ENCODE measurements at places on chromosomes 5 and 9. TPM values are rescaled to one million over a fixed set of nuclear protein-coding genes. Genes with fewer than 3 reads are reported as not detected.

- H3K4me3 ChIP-seq: no peak overlapping the region
- H3K4me1 ChIP-seq: peaks cover 4% of the 10 kb centered on the region
- H3K27me3 ChIP-seq: no peaks in the 10 kb centered on the region
- H3K27ac ChIP-seq: no peak overlapping the region
These were observed 43.6 kb upstream of the RAD23B start for GRCh38 chr9:107239474-107239873.

Gene ISL1
- total RNA-seq: 2.5 TPM

Gene CKMT2
- total RNA-seq: not detected

- peak within 1 kb of the TSS; percentile 75 for H3K4me3 ChIP-seq
- peaks cover 18% of the 10 kb centered on the region for H3K4me1 ChIP-seq
- DNase-seq: peak; percentile 97
These were observed at the start of gene DENND1A for GRCh38 chr9:123929870-123930831. Gene DENND1A, minus strand, starts transcription at chr9:123930126. Its CDS starts 221 bp downstream, at chr9:123929905.

- no peak for DNase-seq
- H3K4me1 ChIP-seq: no peaks in the 10 kb centered on the region
- no peak overlapping the region for H3K4me3 ChIP-seq
- H3K36me3 ChIP-seq: no peaks in the 10 kb centered on the region
- H3K27ac ChIP-seq: no peak overlapping the region
These were observed 96.4 kb upstream of the FTMT start for GRCh38 chr5:121755266-121755665.

GRCh38 chr5:114822863-114823262 is 346.8 kb downstream of the TRIM36 start:
- no peak for DNase-seq
- no peak overlapping the region for H3K4me3 ChIP-seq
- no peak overlapping the region for H3K27ac ChIP-seq
- no peaks in the 10 kb centered on the region for H3K27me3 ChIP-seq
- no peaks in the 10 kb centered on the region for H3K4me1 ChIP-seq
- no peaks in the 10 kb centered on the region for H3K36me3 ChIP-seq

Gene INSL4
- not detected for total RNA-seq

DNA sequence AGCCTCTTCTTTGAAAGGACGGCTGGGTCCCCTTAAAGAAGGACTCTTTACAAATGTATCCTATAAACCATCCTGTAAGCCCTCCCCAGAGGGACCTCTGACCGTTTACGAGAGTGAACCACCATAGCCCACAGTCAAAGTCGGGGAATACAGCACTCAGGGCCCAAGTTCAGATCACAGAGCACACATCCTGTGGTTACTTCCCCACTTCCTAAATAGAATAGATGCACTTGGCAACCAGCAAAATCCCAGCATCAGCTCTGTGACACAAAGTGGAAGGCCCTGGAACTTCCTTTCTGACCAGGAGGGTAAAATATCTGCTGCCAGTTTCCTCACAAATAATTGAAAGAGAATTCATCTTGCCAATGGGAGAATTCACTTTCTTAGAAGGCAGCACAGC is 6.9 kb upstream of the IGFBPL1 start:
- DNase-seq: no peak
- H3K27me3 ChIP-seq: no peaks in the 10 kb centered on the region
- no peak overlapping the region for H3K27ac ChIP-seq
- no peaks in the 10 kb centered on the region for H3K36me3 ChIP-seq
- H3K4me3 ChIP-seq: no peak overlapping the region
- H3K4me1 ChIP-seq: no peaks in the 10 kb centered on the region

Gene SH3TC2
- 11.8 TPM for total RNA-seq

DNA sequence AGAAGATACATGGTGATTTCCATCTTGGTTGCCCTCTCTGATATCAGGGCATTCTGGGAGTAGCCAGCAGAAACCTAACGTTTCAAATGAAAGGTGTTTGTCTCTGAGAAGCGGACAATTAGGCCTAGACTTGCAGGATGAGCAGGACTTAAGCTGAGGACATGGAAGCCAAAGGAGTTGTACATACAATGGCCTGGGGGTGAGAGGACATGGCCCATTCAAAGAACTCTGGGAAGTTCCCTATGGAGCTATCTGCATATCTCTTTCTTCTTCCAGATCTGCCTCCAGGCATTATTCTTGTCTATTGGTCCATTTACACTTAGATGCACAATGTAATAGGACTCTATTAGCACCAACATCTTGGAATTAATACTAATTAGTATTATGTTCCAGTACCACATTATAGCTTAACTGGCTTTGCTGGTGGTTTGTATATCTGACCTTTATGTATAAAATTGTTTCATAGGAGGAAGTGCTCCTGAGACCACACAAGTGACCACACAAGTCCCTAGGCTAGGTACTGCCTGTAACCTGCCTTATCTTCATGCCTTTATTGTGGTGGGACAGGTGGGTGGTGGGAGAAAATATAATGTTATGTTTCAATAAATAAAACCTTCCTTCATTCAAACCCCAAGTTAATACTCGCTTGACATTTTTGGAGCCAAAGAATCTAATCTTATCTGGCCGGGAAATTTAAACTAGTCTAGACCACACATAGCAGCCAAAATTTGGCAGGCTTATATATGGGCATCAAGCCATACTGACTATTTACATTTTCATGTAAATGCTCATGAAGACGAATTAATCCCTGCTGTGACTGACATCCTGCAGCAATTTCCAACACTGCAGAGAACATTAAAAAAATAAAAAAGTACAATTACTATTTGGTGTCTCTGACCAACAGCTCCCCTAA is 52.1 kb upstream of the EQTN start:
- H3K4me3 ChIP-seq: no peak overlapping the region
- H3K36me3 ChIP-seq: no peaks in the 10 kb centered on the region
- no peak for DNase-seq
- H3K27ac ChIP-seq: no peak overlapping the region

- H3K4me3 ChIP-seq: no peak overlapping the region
- no peak overlapping the region for H3K27ac ChIP-seq
- H3K27me3 ChIP-seq: no peaks in the 10 kb centered on the region
- DNase-seq: no peak
These were observed 522.3 kb downstream of the MAT2B start for GRCh38 chr5:164027738-164028137.

GRCh38 chr9:133945314-133945975 is 46.7 kb downstream of the VAV2 start:
- H3K36me3 ChIP-seq: peaks cover 8% of the 10 kb centered on the region
- no peak for DNase-seq
- no peaks in the 10 kb centered on the region for H3K27me3 ChIP-seq
- no peak overlapping the region for H3K27ac ChIP-seq
- no peak overlapping the region for H3K4me3 ChIP-seq

Gene C5orf52
- not detected for total RNA-seq

- no peak overlapping the region for H3K4me3 ChIP-seq
- H3K36me3 ChIP-seq: no peaks in the 10 kb centered on the region
- no peaks in the 10 kb centered on the region for H3K27me3 ChIP-seq
- DNase-seq: no peak
- H3K4me1 ChIP-seq: peaks cover 2% of the 10 kb centered on the region
- H3K27ac ChIP-seq: no peak overlapping the region
These were observed 251.1 kb downstream of the BNC2 start for GRCh38 chr9:16619402-16619801.

Gene LURAP1L
- 5.3 TPM for total RNA-seq

GRCh38 chr9:81118416-81118815 is 570.9 kb downstream of the TLE1 start:
- H3K27me3 ChIP-seq: no peaks in the 10 kb centered on the region
- no peak for DNase-seq
- H3K4me3 ChIP-seq: no peak overlapping the region
- peaks cover 24% of the 10 kb centered on the region for H3K4me1 ChIP-seq

Gene CARD6
- 3.0 TPM for total RNA-seq

Gene PCDHB3
- total RNA-seq: 1.3 TPM

Gene CNTNAP3
- total RNA-seq: 12.3 TPM

GRCh38 chr9:101504188-101504587 is 29.5 kb upstream of the RNF20 start:
- H3K4me3 ChIP-seq: no peak overlapping the region
- no peaks in the 10 kb centered on the region for H3K36me3 ChIP-seq
- no peaks in the 10 kb centered on the region for H3K27me3 ChIP-seq
- no peak for DNase-seq
- H3K27ac ChIP-seq: no peak overlapping the region

GRCh38 chr5:40572937-40573336 is 106.8 kb upstream of the PTGER4 start:
- no peaks in the 10 kb centered on the region for H3K36me3 ChIP-seq
- DNase-seq: peak; percentile 59
- H3K27me3 ChIP-seq: no peaks in the 10 kb centered on the region
- H3K4me3 ChIP-seq: no peak overlapping the region
- peaks cover 19% of the 10 kb centered on the region for H3K4me1 ChIP-seq

- no peaks in the 10 kb centered on the region for H3K36me3 ChIP-seq
- H3K27ac ChIP-seq: no peak overlapping the region
- no peaks in the 10 kb centered on the region for H3K27me3 ChIP-seq
- no peaks in the 10 kb centered on the region for H3K4me1 ChIP-seq
These were observed 85.9 kb upstream of the LIFR start for GRCh38 chr5:38642189-38642911.

Gene RABGAP1
- 57.4 TPM for total RNA-seq

- H3K27me3 ChIP-seq: no peaks in the 10 kb centered on the region
- no peak overlapping the region for H3K4me3 ChIP-seq
- no peaks in the 10 kb centered on the region for H3K4me1 ChIP-seq
- DNase-seq: no peak
- no peak overlapping the region for H3K27ac ChIP-seq
These were observed 1.5 kb downstream of the NKD2 start for GRCh38 chr5:1010181-1010510.

GRCh38 chr5:127976525-127976924 is 107.0 kb upstream of the SLC12A2 start:
- H3K27ac ChIP-seq: no peak overlapping the region
- no peaks in the 10 kb centered on the region for H3K27me3 ChIP-seq
- no peaks in the 10 kb centered on the region for H3K4me1 ChIP-seq
- H3K36me3 ChIP-seq: no peaks in the 10 kb centered on the region
- H3K4me3 ChIP-seq: no peak overlapping the region

Gene MLANA
- 0.04 TPM for total RNA-seq

Gene ELOVL7
- total RNA-seq: 0.77 TPM

Gene FOXD4L4
- 0.59 TPM for total RNA-seq

Gene F2RL1
- total RNA-seq: 0.02 TPM

Gene CDH9
- total RNA-seq: not detected

Gene ZNF300
- 12.3 TPM for total RNA-seq

- H3K4me1 ChIP-seq: no peaks in the 10 kb centered on the region
- H3K27ac ChIP-seq: no peak overlapping the region
- H3K27me3 ChIP-seq: peaks cover 2% of the 10 kb centered on the region
- DNase-seq: no peak
- no peaks in the 10 kb centered on the region for H3K36me3 ChIP-seq
- no peak overlapping the region for H3K4me3 ChIP-seq
These were observed 141.7 kb downstream of the BARX1 start for GRCh38 chr9:93813221-93814076.

Gene PRRT1B
- not detected for total RNA-seq

Gene ROR2
- not detected for total RNA-seq

Gene TMEM252
- total RNA-seq: 1.5 TPM

GRCh38 chr9:106797299-106797698 is 65.7 kb upstream of the ZNF462 start:
- H3K4me1 ChIP-seq: peaks cover 16% of the 10 kb centered on the region
- no peaks in the 10 kb centered on the region for H3K27me3 ChIP-seq
- H3K27ac ChIP-seq: no peak overlapping the region

Gene SLC6A18
- not detected for total RNA-seq

GRCh38 chr9:254516-254915 is 39.9 kb downstream of the DOCK8 start:
- no peak overlapping the region for H3K4me3 ChIP-seq
- H3K36me3 ChIP-seq: no peaks in the 10 kb centered on the region
- H3K4me1 ChIP-seq: no peaks in the 10 kb centered on the region
- H3K27ac ChIP-seq: no peak overlapping the region
- no peaks in the 10 kb centered on the region for H3K27me3 ChIP-seq
- DNase-seq: no peak

GRCh38 chr9:1414711-1415131 is 364.6 kb downstream of the DMRT2 start:
- no peaks in the 10 kb centered on the region for H3K36me3 ChIP-seq
- no peak for DNase-seq
- H3K27me3 ChIP-seq: no peaks in the 10 kb centered on the region
- no peak overlapping the region for H3K4me3 ChIP-seq

DNA sequence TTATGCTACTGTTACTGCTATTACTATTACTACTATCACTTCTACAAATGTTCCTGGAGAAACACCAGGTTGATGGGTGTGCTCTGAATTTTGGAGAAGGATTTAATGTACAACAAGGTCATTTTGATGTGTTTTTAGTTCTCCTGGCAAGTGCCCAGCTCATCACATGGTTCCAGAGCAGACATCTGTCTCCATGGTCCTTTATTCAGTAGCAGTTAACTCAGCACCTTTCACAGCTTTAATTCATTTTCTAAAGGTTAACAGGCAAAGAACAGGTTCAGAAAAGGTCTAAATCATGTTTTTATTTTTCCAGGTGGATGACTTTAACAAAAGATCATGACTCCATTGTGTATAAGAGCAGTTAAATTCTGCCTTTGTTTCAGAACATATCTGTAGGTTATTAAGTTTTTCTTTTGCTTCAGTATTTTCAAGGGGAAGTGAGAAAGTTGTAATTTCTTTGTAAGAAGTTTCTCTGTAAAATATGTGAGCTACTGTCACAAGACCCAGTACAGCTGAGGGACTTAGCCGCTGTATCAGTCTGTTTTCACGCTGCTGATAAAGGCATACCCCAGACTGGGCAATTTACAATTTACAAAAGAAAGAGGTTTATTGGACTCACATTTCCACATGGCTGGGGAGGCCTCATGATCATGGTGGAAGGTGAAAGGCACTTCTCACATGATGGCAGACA is 41.9 kb downstream of the MTRR start:
- no peaks in the 10 kb centered on the region for H3K36me3 ChIP-seq
- no peaks in the 10 kb centered on the region for H3K27me3 ChIP-seq
- DNase-seq: no peak
- H3K4me3 ChIP-seq: no peak overlapping the region
- H3K4me1 ChIP-seq: no peaks in the 10 kb centered on the region
- no peak overlapping the region for H3K27ac ChIP-seq

Gene CARTPT
- total RNA-seq: not detected

- no peak for DNase-seq
- H3K4me1 ChIP-seq: peaks cover 5% of the 10 kb centered on the region
- H3K36me3 ChIP-seq: no peaks in the 10 kb centered on the region
These were observed 126.1 kb upstream of the RETREG1 start for GRCh38 chr5:16742938-16743337.

Data from SJCRH30 (cell line).